ENCODE measurements at places on chromosomes 6 and 20. TPM values are rescaled to one million over a fixed set of nuclear protein-coding genes. Genes with fewer than 3 reads are reported as not detected.

GRCh38 chr6:144297511-144298100, 12.5 kb downstream of the UTRN start:
- no peak for DNase-seq

GRCh38 chr6:150685860-150686259, 86.2 kb downstream of the PLEKHG1 start:
- peak; percentile 65 for DNase-seq

GRCh38 chr6:37779111-37779800, 40.3 kb upstream of the ZFAND3 start:
- DNase-seq = no peak

DNA sequence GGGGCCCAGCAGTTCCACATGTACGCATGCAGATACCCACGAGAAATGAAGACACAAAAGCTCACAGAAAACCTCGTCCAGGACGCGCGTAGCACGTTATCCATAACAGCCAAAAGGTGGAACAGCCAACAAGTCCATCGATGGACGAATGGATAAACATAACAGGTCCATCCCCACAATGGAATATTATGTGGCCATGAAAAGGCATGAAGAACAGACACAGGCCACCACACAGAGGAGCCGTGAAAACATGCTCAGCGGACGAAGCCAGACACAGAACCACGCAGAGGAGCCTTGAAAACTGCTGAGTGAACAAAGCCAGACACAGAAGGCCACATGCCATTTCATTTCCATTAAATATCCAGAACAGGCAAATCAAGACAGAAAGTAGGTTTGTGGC, 38.0 kb downstream of the SLC2A4RG start:
- no peak for DNase-seq

DNA sequence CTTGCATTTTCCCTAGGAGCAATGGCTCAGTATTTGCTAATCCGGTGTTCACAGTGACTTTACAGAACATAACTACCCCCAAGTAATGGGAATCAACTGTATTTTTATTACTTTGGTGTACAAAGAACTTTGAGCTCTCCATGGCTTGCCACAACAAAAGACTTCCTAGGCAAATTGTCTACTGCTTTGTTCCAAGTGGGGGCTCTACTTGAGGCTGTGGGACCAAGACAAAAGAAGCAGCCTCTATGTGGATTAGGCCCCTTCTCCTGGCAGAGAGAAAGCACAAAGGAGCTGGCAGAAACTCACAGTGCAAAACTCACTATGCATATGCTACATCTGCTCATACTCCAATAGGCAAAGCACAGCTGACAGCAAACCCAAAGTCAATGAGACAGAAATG, 853 bp downstream of the WFDC8 start:
- no peak for DNase-seq

DNA sequence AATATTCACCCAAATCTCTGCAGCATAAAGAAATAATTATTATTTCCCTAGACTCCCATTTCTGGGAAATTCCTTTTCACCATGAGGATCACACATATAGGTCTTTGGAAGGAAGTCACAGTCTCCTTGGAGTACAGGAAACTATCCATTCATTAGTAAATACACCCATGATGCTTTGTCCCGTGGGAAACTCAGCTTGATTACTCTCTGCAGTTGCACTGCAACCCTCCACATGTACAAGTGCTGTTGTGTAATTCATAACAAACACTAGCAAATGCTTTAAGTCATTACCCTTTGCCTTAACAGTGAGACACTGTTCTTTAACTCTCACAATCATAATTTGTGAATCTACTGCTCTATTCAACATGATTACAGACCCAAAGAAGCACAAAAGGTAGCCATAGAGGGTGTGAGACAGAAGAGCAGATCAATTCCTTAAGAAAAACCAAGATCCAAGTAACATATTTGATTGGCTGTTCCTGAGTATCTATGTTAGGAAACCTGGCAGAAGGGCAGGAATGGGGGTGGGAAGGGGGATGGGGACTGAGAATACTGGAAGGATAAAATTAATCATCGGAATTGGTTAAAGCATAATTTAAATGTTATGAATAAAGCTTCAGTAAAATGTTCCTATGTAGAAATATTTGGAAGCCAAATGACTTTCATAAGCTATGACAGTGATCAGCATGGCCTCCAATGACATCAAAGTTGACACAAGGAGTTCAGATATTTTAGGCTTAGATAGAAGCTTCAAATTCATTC, 268.0 kb downstream of the HACE1 start:
- no peak for DNase-seq

GRCh38 chr20:19964289-19965265, 52.6 kb upstream of the NAA20 start:
- peak; percentile 68 for DNase-seq

DNA sequence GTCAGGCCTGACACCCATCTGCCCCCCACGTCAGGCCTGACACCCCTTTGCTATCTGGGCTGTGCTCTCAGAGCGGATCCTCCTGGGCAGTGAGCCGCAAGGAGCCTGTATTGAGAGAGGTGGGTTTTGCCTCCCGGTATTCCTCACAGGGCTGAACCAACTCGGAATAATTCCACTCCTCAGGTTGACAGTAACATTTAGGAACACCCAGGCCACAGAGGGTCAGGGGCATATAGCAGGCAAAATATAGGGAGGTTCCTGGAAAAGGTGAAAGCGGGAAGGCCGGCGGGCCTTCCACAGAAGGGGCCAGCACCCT, 6.8 kb upstream of the FGD2 start:
- no peak for DNase-seq

GRCh38 chr20:23585449-23585807, 17.1 kb upstream of the CST9L start:
- DNase-seq = no peak

GRCh38 chr6:63640062-63640461, 4.5 kb downstream of the PHF3 start:
- peak; percentile 17 for DNase-seq

DNA sequence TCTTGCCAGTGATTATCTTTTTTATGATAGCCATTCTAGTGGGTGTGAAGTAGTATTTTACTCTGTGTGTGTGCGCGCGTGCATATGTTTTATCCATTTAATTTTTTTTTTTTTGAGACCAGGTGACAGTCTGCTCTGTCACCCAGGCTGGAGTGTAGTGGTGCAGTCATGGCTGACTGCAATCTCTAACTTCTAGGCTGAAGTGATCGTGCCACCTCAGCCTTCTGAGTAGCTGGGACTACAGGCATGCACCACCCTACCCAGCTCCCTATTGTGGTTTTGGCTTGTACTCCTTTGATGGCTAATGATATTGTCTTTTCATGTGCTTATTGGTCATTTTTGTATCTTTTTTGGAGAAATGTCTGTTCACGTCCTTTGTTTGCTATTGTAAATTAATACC, 33.3 kb downstream of the ITCH start:
- no peak for DNase-seq

DNA sequence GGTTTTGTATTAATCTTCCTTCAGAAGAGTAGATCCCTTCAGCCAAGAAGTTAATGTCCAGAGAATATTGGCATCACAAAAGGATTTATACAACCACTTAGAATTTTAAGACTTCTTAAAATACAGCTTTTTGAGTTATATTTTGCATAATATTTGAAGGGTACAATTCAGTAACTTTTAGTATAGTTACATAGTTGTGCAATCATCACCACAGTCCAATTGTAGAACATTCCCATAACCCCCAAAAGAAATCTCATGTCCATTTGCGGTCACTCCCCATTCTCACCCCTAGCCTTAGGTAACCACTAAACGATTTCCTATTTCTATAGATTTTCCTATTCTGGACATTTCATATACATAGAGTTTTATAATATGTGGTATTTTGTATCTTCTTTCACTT, 126.4 kb downstream of the MAP3K4 start:
- no peak for DNase-seq

DNA sequence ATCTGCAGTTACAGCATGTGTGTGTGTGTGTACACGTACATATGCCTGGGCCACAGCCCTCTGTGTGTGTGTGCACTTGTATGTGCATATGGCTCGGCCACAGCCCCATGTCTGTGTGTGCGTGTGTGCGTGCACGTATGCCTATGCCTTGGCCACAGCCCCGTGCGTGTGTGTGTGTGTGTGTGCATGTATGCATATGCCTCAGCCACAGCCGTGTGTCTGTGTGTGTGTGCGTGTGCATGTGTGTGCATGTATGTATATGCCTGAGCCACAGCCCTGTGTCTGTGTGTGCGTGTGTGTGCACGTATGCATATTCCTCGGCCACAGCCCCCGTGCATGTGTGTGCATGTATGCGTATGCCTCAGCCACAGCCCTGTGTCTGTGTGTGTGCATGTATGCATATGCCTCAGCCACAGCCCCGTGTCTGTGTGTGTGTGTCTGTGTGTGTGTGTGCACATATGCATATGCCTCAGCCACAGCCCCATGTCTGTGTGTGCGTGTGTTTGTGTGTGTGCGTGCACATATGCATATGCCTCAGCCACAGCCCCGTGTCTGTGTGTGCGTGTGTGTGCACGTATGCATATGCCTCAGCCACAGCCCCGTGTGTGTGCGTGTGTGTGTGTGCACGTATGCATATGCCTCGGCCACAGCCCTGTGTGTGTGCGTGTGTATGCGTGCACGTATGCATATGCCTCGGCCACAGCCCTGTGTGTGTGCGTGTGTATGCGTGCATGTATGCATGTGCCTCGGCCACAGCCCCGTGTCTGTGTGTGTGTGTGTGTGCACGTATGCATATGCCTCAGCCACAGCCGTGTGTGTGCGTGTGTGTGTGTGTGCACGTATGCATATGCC, 14.6 kb upstream of the C20orf204 start:
- DNase-seq = no peak

DNA sequence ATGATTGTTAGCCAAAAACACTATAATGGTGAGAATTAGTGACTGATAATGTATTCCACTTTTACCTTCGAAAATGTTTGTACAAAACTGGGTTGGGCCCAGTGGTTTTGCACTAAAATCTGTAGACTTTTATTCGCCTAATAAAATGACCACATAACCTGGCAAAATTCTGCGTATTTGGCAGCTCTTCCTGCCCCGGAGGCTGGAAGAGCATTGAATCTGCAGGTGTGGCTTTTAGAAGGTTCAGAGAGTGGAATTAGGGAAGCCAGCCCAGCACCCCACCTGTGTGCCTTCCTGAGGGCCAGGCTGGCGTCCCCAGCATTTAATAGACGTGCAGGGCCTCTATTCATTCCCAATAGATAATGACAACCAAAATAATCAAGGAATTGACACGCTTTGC, 256.7 kb downstream of the UST start:
- DNase-seq = no peak

- DNase-seq = no peak
These were observed 100.9 kb downstream of the HFE start for GRCh38 chr6:26187981-26188635.

- DNase-seq = no peak
These were observed 70.7 kb downstream of the MYB start for GRCh38 chr6:135251498-135252441.

- no peak for DNase-seq
These were observed 9.9 kb downstream of the PSMA7 start for GRCh38 chr20:62133051-62133845.

DNA sequence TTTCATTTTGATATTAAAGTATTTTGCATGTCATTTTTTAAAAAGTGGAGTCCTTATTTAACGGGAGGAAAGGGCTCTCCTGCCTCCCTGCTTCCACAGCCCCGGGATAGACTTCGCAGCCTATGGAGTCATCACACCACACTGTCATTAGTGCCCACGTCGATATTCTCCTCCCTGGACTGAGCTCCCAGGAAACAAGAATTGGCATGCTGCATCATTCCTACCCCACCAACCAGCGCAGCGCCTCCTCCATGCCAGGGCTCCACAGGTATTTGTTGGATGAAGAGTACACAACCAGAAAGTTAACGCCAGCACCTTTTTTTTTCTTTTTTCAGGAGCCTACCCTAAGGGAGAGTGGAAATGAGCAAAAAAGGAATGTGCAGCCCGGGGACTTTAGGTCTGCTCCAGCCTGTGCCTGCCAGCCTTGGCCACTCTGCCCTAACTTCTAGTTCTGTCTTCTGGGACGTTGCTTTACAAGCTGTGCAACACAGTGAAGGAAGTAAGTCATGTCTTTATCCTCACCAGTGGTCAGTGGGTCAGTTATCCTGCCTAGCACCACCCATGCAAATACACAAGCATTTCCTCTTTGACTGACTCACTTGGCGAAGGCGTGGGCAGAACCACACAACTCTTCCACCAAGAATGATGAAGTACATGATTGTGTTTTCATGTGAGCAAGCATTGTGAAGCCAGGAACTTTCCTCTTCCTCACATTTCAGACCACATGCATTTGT, 180.7 kb upstream of the UST start:
- DNase-seq = peak; percentile 93

DNA sequence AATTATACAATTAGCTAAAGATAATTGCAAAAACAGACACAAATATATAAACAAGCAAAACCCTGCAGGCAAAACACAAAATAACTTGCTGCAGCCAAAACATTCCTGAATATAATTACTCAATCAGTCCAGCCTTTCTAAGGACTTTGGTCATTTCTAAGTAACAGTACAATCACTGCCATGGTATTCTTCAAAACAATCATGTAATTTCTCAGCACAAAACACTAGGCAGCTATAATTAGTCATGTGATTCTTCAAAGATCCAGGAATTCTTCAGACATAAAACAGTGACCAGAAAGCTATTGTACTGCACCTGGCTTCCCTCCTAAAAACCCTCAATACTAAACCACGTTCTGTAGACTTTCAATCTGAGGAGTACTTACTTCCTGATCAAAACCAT, 881.1 kb downstream of the EPHA7 start:
- no peak for DNase-seq

GRCh38 chr6:85675030-85675819, 32.5 kb upstream of the SYNCRIP start:
- DNase-seq = peak; percentile 64

DNA sequence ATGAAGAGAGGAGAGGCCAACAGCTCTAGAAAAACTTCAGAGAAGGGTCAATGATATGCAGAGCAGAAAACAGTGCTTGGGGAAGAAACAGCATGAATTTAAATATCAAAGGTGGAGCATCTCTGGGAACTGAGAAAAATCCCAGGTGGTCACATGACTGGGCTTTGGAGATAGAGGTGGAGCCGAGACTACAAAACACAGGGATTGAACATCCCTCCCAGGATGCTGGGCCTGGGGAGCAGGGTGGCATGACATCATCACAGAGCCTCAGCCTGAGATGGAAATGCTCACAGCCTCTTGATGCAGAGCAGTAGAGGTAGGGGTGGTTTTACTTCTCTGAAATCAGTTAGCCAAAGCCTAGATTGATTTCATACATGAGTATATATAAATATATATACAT, 529.5 kb downstream of the PRKN start:
- no peak for DNase-seq

- no peak for DNase-seq
These were observed 91.0 kb downstream of the FYN start for GRCh38 chr6:111782192-111782809.

Gene FAM209A
- not detected for total RNA-seq

Gene SPEF1
- total RNA-seq = not detected

Gene FAM110A
- 3.8 TPM for total RNA-seq

Gene RIOK1
- total RNA-seq = 48.8 TPM

Gene FERMT1
- 5.7 TPM for total RNA-seq

Gene MBOAT1
- 10.5 TPM for total RNA-seq

Gene FAM209B
- total RNA-seq = not detected

Gene EDN1
- 30.2 TPM for total RNA-seq

Gene LAMP5
- total RNA-seq = not detected

Data from Daoy (cell line).